ENCODE measurements at places on chromosomes 2 and 18.

DNA sequence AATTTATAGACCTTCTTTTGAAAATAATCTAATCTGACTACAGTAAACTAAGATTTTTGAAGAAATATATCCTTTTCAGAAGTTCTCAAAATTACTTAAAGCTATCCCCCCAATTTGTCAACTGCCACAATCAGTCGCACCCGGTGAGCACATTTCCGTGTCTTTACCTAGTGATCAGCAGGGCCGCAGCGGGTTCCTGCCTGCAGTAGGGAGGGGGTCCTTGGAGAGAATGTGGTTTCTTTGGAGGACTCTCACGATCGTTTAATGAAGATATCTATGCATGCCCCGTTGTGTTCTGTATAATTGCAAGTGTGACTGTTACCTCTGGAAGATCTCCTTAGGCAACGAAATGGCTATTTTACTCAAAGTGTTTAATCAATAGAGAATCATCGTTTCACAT lies 251.9 kb upstream of the RAB12 start:
- no peak for DNase-seq

- DNase-seq = no peak
Observed at GRCh38 chr2:201420442-201421113, 30.7 kb downstream of the TRAK2 start.

DNA sequence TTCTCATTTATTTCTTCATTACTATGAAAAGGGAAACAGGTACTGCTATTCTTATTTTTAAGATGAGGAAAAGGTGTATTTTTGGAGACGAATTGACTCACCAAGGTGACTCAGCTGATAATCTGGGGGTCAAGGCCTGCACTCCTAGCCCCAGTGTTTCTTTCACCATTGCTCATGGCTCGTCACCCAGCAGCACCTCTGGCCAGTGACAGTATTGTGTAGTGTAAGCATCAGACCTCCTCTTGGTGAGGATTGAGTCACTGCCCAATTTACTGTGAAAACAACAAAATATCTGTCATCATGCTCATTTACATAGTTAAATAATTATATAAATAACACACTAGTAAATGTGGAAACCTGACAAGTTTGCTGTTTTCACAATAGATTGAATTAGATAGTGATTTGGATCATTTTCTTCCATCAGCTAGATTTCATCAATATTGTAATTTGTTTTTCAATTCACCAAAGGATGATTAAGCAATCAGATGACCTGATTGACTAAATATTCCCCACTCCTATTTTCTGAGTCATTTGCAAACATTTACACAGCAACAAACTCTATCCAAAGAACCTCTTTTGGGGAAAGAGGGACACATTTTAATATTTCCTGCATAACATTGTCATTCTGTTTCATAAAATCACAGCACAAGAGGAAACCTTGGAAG lies 492.8 kb upstream of the RAB12 start:
- DNase-seq = no peak

DNA sequence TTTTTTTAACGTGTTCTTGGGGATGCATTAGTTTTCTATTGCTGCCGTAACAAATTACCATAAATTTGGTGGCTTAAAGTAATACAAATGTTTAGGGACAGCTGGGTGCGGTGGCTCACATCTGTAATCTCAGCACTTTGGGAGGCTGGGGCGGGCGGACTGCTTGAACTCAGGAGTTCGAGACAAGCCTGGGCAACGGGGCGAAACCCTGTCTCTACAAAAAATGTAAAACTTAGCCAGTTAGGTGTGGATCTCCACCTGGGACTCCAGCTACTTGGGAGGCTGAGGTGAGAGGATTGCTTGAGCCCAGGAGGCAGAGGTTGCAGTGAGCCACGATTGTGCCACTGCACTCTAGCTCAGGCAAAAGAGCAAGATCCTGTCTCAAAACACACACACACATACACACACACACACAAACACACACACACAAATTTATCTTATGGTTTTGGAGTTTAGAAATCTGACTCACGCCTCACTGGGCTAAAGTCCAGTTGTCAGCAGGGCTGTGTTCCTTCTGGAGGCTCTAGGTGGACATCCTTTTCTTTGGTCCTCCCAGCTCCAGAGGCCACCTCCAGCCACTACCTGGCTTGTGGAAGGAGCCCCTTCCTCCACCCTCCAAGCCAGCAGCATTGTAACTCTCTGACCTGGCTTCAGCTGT lies 76.1 kb downstream of the SEPTIN10 start:
- no peak for DNase-seq

DNA sequence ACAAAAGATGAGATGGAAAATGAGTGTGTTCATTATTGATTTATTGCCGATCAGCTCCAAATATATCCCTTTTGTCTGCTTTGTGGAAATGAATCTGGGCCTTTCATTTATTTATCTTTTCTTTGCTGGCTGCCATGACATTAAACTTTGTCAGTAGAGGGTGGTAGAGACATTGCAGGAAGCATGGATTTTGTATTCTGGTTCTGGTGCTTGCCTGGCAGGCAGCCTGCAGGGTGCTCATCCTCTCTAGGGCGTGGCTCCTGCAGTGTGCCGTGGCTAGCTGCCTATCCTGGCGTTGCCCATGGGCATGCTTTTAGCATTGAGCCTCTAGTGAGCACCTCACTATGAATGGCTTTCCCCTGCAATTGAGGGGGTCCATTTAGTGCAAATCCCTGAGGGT lies 593.1 kb downstream of the RNF144A start:
- DNase-seq = no peak

All from stimulated activated naive CD4-positive, alpha-beta T cell treated with Interleukin-2 at 50 U/mL for 16 hours (primary cell).